ENCODE measurements at places on chromosomes 1 and 21.
A peak's percentile ranks its signal among the peaks of the same experiment; 100 is the strongest.

DNA sequence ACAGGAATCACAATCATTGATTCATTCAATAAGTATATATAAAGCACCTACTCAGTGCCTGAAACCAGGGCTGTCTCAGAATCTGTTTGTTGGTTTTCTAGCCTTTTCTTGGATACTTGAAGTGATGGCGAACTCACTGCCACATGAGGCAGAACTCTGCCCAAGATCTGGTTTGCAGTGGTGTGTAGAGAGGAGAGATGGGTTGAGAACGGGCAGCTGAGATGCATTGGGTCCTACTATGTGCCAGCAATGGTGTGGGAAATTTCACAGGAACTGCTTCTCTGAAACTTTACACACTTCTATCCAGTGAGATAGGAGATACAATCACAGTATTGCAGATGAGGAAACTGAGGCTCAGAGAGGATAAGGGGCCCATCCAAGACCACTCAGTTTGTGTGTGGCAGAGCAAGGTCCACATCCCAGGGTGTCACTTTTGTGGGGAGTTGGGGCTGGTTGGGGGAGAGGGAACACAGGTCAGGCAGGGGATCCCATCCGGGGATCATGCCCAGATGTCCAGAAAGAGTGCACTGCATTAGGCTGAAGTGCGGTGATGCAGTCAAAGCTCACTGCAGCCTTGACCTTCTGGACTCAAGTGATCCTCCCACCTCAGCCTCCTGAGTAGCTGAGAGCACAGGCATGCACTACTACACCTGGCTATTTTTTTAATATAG lies 83.7 kb upstream of the IFFO2 start:
- no peak for DNase-seq

- DNase-seq = no peak
Observed at GRCh38 chr1:160907976-160908375, 23.0 kb upstream of the ITLN1 start.

DNA sequence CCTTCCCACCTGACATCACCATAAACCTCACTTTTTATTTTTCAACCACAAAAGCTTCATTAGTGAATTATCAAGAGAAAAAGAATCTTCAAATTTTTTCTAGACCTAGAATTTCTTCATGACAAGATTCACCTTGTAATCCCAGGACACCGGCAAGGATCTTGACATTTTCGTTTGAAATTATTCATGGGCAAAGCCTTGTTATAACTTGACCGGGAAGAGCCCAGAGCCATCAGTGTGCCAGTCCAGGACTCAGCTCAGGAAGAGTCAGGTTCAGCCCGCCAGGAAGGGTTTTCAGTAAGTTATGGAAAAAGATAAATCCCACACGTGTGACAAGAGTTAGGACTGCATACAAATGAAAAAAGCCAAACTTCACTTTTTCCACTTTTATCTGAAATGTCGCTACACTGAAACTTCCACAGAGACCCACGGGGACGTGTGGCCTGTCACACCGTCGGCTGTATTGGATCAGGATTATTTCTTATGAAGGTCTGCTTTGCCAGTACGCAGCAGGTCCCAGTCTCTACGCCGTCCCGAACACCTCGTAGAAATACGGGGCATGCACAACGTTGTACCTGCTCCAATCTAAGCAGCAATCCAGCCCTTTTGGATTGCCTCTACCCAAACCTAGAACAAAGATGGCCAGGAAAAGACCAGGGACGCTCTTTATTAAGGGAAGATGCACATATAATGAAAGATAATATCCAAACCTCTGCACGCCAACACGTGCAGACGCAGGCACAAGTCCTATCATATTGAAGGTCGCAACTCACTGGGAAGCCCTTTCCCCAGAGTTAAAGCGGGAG lies 916 bp downstream of the F3 start:
- DNase-seq = no peak

DNA sequence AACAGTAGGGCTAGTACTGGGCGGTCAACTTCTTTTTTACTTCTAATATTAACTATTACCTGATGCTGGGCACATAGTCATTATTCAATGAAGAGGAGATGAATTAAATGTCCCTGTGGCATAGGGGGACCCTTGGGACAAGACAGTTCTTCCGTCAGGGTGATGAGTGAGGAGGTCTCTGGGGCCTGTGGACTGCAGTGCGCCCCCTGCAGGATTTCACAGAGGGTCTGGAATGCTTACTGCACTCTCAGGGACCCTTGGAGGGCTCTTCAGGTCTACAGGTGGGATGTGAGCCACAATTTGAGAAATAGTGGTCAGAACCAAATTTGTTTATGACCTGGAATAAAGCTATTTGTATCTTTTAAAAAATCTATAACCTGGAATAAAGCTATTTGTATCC lies 149.4 kb downstream of the FAM78B start:
- DNase-seq = no peak

- DNase-seq = no peak
Observed at GRCh38 chr1:119472819-119473175, 34.2 kb upstream of the HSD3B1 start.

DNA sequence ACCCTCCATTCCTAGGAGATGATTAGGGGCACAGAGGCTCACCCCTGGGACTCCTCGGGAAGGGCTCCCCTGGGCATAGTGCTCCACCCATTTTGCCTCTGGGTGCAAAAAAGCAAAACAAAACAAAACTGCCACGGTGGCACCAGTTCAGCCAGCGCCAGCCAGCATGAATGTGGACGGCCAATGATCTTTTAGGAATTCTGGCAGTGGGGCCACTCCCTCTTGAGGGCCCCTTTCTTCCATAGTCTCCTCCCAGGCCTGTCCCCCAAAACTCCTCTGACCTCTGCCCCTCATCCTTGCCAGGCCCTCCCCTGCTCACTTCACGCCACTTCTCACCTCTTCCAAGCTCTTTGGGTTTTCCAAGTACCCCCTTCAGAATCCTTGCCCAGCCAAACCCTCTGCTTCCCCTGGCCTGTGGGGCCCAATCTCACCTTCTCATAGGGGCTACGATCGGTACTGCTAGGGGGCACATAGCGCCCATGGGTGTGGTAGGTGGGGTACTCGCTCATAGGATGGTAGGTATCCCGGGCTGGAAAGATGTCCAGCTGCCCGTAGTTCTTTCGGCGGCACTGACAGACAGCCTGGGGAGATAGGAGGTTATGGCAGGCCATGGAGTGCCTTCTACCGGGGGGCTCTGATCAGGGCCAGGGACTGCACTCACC lies 13.3 kb downstream of the TRIM46 start:
- peak; percentile 2 for DNase-seq

GRCh38 chr1:186699519-186699918 lies 19.3 kb upstream of the PTGS2 start:
- DNase-seq = no peak

DNA sequence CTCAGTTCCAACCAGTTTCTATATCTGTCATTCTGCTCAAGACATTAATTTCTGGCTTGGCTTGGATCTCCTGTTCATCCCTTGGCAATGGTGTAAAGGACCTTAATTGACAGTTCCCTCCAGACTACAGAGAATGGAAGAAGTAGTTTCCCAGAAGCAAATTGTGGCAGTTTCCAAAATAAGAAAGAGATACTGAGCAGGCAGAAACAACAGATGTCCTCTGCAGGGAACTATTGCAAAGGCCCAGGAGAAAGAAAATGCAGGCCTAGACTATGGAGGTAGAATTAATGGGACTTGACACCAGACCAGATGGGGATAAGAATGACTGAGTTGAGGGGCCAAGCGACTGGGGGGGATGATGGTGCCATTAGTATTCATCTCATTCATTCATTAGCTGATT lies 6.1 kb upstream of the AK2 start:
- no peak for DNase-seq

DNA sequence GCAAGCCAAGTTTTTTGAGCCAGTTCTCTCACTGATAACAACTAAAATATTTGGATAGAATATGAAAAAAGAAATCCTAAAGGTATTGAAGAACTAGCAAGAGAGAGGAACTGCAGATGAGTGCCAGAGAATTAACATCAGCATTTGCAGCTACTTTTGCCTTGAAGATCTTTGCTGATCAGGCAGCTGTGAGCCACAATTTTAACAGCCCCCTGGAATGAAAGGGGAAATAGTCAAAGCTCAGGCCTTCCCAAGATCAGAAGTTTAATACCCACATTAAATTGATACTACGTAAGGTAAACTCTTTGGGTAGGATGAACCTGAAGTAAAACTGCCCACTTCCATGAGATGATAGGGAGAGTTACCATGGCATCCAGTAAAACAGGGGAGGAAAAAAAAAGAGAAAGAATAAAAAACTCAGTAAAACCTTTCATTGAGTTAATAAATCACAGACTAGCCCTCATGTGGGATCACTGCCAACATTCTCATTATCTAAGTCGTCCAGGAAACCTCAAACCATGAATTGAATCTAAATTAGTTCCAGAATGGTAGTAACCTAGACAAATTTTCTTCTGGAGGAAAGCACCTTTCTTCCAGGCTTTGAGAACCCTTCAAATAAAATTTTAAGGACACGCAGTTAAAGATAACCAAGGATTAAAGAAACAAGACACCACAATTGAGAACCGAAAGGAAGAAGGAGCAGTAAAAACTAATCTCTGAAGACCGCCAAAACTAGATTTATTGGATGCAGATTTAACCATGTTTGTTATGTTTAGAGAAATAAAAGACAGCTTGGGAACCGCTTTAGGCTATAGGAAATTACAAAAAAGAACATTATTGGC lies 28.3 kb downstream of the SCP2 start:
- no peak for DNase-seq

DNA sequence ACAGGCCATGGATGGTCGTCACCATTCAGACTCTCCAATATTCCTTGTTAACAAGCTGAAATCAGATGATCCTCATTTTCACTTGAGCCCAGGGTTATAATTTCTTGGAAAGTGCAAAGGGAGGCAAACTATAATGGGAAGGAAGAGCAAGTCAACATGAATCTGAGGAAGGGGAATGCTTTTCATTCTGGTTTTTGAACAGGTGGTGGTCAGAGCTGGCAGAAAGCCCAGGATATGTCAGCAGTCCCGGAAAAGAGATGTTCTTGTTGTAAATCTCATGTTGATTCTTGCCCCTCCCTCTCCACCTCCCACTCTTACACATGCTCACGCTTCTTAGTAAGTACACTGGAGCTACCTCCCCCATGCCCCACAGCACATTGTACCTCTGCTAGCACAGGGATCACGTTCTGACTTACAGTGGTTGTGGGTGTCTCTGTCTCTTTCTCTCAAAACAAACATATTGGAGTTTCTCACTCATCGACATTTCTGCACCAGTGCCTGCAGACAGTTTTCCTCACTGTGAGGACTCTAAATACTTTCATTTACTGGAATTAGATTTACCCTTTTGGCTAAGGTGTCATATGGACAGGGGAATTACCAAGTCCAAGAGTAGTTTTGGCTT lies 77.6 kb downstream of the XCL2 start:
- peak; percentile 23 for DNase-seq

DNA sequence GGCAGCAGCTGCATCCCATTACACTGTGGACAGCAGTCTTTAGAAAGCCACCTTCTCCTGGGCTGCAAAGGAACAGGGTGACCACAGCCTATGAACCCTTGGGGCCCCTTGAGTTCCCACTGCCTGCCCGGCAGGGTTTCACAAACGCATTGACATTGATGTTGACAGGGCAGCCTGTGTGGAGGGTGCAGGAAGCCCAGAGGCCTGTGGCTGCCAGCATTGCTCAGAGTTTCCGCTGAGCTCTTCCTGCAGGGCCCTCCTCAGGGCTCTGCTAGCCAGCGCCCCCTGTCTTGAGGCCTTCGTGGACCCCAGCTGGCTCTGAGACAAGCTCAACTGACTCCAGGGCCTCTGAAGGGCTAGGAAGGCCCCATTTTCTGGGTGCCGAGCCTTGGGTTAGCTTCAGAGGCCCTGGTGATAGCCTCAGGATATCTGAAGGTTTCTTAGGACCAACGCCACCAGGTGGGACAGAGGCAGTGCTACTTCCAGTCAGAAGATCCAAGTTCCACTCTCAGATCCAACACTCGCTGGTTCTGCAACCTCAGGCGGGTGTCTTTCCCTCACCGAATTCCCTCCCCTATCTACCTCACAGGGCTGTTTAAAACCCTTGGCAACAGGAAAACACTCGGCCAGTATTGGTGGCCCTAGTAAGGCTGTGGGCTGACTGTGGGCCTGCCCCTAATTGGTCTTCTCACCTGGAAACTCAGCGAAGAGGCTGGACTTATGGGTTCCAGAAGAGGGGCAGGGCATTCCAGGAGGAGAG lies 27.2 kb upstream of the EPS8L3 start:
- DNase-seq = peak; percentile 39

GRCh38 chr1:70092526-70092925 lies 112.9 kb downstream of the LRRC40 start:
- DNase-seq = no peak

DNA sequence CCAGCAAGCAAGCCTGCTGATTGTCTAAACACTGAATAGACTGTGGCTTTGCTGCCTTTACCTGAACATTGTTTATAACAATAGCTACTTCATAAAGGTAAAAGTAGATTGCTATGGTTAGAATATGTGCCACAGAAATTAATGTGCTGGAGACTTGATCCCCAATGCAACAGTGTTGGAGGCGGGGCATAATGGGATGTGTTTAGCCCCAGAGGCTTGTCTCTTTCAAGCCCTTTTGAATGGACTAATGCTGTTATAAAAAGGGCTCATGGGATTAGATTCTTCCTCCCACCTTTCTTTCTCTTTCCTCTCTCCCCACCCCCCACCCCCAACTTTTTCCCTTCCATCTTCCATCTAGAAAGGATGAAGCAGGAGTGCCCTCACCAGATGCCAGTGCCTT lies 80.2 kb upstream of the PPP2R5A start:
- DNase-seq = no peak

DNA sequence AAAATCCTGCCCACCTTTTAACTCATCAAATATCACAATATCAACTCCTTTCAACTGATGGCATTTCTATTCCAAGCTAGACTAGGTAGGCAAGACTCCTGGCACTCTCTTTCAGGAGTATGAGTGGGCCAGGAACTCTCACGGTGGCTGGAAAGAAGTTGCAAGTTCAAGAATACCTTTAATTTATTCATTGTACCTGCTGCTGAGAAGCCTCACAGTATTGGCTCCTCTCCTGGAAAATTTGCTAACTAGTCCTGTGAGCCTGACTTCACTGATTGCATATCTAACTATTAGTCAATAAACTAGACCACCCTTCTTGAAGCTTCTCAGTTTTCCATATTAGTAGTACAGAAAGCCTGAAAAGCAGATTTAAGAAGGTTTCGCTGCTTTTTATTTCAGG lies 120.2 kb downstream of the DUSP10 start:
- no peak for DNase-seq

DNA sequence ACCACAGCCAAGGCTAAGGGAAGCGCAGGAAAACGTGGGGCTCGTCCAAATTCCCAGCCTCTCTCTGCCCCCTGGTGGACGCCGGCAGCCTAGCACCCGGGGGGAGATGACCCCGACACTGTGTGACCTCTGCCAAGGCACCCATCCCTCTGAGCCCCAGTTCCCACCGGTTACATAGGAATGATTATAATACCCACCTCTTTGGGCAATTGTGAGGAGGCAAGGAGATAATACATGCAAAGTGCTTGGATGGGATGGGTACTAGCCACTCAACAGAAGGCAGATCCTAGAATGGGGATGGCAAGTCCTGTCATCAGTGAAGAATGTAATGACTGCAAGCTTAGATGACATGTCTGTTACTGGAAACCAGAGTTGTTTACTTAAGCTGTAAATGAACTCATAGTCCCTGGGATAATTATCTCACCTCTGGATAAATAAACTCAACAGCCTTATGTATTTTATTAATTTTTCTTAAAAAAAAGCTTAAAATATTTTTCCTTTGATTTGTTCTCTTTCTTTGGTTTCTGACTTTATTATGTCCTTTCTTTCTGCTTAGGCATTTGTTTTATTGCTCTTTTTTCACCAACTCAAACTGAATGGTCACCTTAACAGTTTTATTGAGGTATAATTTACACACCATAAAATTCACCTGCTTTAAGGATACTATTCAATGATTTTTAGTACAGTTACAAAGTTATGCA lies 11.3 kb upstream of the BMP8B start:
- DNase-seq = peak; percentile 64
